ENCODE measurements at places on chromosomes 2 and 18.

GRCh38 chr2:130302164-130302886, 40.4 kb upstream of the IMP4 start:
- DNase-seq: no peak

DNA sequence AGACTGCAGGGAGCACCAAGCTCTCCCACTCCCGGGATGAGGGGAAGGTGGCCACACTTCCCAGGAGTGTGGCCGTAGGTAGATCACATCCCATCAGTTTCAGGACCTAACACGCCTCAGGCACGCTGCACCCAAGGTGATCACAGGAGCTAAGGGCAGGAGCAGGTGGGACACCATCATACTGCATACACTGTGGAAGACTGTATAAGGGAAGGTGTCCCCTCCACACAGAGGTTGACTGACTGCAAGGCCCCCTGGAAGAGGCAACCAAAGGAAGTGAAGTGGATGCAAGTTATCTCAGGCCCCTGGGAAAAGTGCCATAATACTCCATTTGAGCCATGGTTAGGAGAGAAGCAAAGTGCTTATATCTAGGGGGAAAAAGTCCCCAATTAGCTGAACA, 351.9 kb upstream of the SMIM21 start:
- no peak for DNase-seq

GRCh38 chr18:59646963-59647307, 50.3 kb downstream of the CCBE1 start:
- no peak for DNase-seq

DNA sequence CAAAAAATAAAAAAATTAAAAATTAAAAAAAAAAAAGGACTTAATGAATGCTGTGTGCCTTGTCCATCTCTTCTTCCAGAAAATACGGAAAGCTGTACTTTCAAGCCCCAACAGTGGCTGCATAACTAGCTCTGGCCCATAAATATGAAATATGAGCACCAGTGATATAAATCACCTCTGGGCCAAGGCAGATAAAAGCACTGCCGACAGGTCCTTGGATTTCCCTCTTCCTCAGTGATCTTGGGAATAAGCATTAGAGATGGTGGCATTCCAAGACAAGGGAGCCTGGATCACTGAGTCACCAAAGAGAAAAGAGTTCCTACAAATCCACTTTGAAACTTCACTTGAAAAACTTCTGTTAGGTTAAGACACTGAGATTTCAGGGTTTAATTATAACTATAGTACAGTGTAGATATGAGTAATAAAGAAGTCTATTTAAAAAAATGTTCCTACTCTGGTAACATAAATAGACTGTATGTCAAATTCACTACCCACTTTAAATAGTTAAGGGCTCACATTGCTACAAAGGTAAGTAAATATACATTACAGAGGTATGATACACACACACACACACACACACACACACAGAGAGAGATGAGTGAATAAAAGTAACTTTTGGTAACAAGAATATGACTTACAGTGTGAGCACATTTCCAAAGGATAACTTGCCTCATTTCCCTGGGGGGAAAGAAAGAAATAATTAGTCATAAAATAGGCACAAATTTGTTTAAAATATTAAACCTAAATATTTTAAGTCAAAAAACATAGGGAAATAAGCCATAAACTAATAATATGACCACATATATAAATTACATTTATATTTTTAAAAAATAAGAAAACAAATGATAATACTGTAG, 35.6 kb downstream of the PPP3R1 start:
- DNase-seq: no peak

- DNase-seq: peak; percentile 39
Measured at GRCh38 chr18:3448838-3449511, 997 bp upstream of the TGIF1 start.

DNA sequence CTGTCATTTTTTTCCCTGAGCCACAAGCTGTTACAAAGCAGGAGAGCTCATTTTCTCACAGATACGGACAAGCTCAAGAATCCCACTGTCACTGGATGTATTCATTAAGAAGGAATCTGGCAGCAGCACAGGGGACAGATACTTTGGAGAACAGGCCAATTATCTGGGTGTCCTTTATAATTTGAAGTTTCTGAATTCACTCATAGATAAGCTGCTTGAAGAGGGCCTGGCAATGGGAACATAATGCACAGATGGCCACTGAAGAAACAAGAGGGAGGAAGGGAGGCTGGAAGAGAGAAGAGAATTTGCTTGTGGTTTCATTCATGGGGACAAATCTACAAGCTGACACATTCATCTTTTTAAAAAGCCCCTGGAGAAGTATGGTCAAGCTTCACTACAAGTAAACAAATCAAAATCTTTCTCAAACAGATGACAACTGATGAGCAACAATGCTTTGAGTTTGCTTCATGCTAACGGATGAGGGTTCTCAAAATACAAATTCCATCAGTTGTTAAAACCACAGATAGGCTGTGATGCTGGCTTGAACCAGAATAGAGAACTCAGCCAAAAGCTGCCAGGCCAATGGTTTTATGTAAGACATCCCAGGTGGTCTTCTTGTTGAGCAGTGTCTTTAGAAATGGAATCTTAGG, 11.9 kb downstream of the BCL2 start:
- DNase-seq: no peak

GRCh38 chr2:86541334-86541733, 21.9 kb downstream of the CHMP3 start:
- no peak for DNase-seq

DNA sequence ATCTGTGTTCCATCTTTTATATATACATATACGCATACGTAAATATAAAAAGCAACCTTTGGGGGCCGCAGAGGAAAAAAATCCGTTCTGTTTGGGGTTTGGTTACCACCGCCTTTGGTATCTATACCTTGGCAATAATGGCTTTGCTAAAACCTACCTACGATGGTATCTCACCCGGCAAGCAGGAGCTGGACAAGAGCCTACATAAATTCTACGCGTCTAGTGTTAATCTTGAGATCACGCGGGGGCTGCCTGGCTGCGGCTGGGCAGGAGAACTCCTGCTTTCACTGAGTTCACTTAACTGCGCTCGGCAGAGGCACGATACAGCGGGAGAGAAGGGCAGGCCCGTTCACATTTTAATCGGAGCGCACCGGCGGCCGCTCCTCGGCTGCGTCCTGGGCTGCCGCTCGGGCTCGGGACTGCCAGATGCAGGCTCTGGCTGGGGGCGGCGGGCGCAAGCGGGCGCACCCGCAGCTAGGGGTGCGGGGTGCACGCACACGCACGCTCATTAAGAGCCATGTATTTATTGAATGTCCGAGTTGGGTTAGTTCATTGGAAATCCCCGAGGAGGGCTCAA, 1.7 kb upstream of the POU3F3 start:
- no peak for DNase-seq

DNA sequence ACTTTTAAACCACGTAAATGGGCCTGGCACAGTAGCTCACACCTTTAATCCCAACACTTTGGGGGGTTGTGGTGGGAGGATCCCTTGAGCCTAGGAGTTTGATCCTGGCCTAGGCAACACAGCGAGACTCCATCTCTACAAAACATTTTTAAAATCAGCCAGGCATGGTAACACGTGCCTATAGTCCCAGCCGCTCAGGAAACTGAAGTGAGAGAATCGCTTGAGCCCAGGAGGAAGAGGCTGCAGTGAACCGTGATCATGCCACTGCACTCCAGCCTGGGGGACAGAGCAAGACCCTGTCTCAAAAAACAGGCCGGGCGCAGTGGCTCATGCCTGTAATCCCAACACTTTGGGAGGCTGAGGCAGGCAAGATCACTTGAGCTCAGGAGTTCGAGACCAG, 12.2 kb downstream of the ROCK1 start:
- DNase-seq: no peak

DNA sequence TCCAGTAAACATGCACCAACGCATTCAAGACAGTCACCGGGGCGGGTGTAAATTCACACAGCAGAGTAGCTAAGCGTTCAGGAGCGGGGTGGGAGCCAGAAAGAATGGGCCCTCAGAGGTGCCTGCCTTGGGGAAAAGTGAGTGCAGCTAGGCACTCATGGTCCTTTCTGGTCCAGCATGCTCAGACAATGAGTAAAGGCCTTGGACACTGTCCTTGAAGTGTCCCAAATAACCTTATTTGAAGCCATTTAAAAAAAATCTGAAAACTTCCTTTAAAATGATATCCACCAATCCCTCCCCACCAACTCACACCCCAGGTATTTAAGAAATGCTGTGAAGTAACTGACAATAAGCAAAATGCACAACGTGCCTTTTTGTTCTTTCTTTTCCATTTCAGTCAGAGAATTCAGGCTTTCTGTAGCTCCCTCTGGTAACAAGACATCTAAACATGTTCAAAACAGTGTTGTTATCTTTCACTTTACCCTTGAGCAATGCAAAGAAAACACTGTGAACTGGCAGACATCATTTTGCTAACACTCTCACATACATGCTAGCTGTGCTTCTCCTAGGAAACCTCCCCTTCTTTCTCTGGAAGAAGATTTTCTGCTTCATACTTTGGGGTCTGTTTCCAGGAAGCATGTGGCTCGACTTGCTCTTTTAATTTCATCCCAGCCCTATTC, 445.1 kb upstream of the SPRED2 start:
- DNase-seq: no peak

Measured in activated CD4-positive, CD25-positive, alpha-beta regulatory T cell treated with anti-CD3 and anti-CD28 coated beads, Interleukin-2, amount 50 U/mL, for 16 hours (primary cell).